ENCODE measurements at places on chromosomes 3 and 15.

DNA sequence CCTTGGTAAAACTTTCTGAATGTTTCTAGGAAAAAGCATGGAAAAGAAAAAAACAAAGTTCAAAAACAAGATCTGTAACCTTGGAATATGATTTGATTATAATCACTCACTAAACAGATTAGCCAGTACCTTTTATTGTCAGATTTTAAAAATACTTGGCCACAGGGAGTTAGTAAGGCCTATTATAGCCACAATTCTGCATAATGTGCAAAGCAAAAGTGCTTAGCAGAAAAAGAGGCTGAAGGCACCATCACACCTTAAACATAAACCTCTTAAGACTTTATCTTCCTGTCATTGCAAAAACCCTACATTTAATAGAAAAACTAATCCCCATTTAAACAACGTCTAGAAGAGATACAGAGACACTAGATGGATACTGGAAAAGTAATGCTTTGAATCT, 41.8 kb downstream of the CHSY1 start:
- H3K27me3 ChIP-seq = no peaks in the 10 kb centered on the region
- H3K4me1 ChIP-seq = peaks cover 4% of the 10 kb centered on the region
- no peak for DNase-seq
- H3K36me3 ChIP-seq = peaks cover 3% of the 10 kb centered on the region
- H3K4me3 ChIP-seq = no peak overlapping the region

DNA sequence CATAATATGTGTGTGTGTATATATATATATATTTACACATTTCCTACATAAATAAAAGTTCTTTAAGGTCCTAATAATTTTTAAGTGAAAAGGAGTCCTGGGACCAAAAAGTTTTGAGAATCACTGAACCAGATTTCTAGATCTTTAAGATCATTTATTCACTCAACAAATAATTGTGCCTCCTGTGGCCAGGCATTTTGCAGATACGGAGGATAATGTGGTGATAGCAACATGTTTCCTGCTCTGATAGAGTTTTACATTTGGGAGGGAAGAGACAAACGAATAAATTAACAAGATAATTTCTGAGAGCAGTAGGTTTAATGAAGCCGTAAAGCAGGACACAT, 448 bp upstream of the RNF7 start:
- H3K4me1 ChIP-seq = peaks cover 16% of the 10 kb centered on the region
- H3K4me3 ChIP-seq = no peak overlapping the region
- peak overlapping the region; percentile 84 for H3K27ac ChIP-seq
- H3K36me3 ChIP-seq = no peaks in the 10 kb centered on the region
- no peaks in the 10 kb centered on the region for H3K27me3 ChIP-seq

DNA sequence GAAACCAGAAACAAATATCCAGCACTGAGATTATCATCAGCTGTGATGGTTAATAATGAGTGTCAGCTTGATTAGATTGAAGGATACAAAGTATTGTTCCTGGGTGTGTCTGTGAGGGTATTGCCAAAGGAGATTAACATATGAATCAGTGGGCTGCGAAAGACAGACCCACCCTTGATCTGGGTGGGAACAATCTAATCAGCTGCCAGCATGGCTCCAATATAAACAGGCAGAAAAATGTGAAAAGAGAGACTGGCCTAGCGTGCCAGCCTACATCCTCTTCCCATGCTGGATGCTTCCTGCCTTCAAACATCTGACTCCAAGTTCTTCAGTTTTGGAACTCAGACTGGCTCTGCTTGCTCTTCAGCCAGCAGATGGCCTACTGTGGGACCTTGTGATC, 869.5 kb downstream of the SI start:
- H3K27ac ChIP-seq = no peak overlapping the region
- no peaks in the 10 kb centered on the region for H3K4me1 ChIP-seq
- H3K4me3 ChIP-seq = no peak overlapping the region
- H3K36me3 ChIP-seq = no peaks in the 10 kb centered on the region
- H3K27me3 ChIP-seq = no peaks in the 10 kb centered on the region

DNA sequence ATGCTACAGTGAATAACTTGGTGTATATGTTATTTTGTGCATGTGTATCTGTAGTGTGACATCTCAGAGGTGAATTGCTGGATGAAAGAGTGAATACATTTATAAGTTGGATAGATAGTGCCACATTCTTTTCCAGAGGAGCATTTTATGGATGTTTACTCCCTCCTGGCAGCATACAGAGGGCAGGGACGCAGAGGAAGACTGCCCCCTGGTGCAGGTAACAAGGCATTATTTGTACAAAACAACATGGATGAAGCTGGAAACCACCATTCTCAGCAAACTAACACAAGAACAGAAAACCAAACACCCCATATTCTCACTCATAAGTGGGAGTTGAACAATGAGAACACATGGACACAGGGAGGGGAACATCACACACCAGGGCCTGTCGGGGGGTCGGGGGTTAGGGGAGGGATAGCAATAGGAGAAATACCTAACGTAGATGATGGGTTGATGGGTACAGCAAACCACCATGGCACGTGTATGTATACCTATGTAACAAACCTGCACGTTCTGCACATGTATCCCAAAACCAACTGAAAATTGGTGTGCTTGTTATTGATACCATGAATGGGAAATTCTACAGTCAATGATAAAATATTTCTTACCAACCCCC, 57.9 kb upstream of the CTXND1 start:
- no peaks in the 10 kb centered on the region for H3K4me1 ChIP-seq
- no peak overlapping the region for H3K4me3 ChIP-seq
- H3K27ac ChIP-seq = no peak overlapping the region
- no peak for DNase-seq
- H3K36me3 ChIP-seq = no peaks in the 10 kb centered on the region
- no peaks in the 10 kb centered on the region for H3K27me3 ChIP-seq

- no peaks in the 10 kb centered on the region for H3K36me3 ChIP-seq
- no peak for DNase-seq
- H3K4me3 ChIP-seq = no peak overlapping the region
- no peak overlapping the region for H3K27ac ChIP-seq
- H3K4me1 ChIP-seq = no peaks in the 10 kb centered on the region
- peaks cover 23% of the 10 kb centered on the region for H3K27me3 ChIP-seq
These were observed 17.9 kb downstream of the ACSBG1 start for GRCh38 chr15:78216276-78217104.

DNA sequence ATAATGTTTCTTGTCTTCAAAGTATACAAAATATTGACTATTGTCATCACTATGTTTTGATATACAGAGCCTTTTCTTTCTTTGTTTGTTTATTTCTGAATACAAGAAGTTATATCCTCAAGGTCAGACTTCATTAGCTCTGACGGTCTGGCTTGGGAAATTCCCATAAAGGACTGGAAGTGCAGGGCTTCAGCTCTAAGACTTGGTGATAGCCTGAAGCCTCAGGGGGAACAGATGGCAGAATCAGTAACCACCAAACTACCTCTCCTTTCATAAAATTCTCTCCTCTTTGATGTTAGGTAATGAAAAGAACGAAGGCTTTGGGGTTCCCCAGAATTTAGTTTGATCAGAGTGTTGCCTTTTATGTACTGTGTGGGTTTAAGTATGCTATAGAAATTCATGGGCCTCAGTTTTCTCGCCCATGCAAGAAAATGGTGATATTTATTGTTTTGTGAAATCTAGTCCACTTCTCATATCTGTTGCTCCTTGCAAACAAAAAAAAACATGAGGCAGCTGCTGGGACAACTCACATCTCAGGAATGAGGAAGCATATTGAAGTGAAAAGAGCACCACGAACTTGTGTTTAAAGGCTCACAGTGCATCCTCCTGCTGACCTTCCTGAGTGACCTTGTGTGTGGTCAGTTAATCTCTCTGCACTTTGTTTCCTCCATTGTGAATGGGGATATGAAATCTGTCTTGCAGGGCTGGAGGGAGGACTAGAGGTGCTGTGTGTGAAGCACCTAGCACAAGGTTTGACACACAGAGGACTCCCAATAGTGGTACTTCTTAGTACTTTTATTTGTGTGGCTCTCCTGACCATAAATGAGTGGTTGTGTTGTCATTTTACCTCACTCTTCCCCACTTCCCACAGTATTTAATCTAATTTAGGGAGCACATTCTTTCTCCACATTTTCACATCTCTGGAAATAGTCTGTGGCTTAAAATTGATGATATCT, 569.8 kb upstream of the IL12A start:
- no peak overlapping the region for H3K4me3 ChIP-seq
- H3K27ac ChIP-seq = no peak overlapping the region
- H3K27me3 ChIP-seq = no peaks in the 10 kb centered on the region
- no peak for DNase-seq
- H3K36me3 ChIP-seq = no peaks in the 10 kb centered on the region
- no peaks in the 10 kb centered on the region for H3K4me1 ChIP-seq

DNA sequence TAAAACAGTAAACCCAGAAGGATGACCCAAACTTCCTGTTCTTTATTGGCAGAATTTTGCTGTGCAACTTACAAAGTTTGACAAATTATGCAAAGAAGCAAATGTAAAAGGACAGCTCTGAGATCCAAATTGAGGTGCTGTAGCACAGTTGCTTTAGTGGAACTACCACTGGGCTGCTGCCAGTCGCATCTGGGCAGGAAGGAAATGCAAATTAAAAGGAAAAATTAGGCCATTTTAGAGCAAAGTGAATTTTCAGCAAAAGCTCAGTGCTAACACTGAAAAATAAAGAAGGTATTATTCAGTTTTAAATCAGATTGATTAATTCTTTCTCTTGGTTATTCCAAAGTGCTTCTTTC, 104.5 kb downstream of the ZMAT3 start:
- no peaks in the 10 kb centered on the region for H3K27me3 ChIP-seq
- H3K4me3 ChIP-seq = no peak overlapping the region
- no peaks in the 10 kb centered on the region for H3K36me3 ChIP-seq
- peaks cover 2% of the 10 kb centered on the region for H3K4me1 ChIP-seq
- H3K27ac ChIP-seq = no peak overlapping the region

DNA sequence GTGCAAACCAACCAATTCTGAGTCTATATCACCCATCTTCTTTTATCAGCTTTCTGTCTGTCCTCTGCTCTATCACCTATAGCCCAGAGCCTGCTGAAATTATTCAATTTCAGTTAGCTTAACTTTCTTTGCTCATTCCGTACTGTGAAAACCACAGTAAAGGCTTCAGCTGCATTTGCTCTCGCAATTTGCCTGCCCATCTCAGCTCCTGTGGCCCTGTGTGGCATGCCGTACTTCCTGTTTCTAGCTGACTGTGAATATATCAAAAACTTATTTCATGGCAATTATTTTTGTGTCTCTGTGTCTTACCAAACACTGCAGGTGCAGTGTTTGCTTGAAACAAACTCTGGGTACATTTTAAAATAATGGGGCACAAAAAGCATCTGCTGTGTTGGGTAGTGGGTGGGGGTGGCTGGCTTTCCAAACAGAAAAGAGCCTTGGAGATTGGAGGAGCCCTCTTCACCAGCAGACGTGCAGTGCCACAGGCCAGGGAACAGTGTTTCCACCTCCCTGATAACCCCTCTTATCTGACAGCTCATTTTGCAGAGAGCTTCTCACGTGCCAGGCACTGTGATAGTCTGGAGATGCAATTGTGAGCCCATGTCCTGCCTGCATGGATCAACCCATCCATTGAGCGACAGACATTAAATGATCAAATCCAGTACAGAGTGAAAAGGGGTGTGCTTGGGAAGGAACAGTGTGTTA, 45.2 kb downstream of the GASK1A start:
- H3K4me3 ChIP-seq = peak overlapping the region; percentile 8
- peaks cover 64% of the 10 kb centered on the region for H3K4me1 ChIP-seq
- DNase-seq = peak; percentile 71
- H3K27me3 ChIP-seq = no peaks in the 10 kb centered on the region
- peak overlapping the region; percentile 63 for H3K27ac ChIP-seq
- no peaks in the 10 kb centered on the region for H3K36me3 ChIP-seq

- DNase-seq = peak; percentile 76
- H3K27me3 ChIP-seq = peaks cover 18% of the 10 kb centered on the region
- peaks cover 32% of the 10 kb centered on the region for H3K4me1 ChIP-seq
- no peak overlapping the region for H3K27ac ChIP-seq
- H3K36me3 ChIP-seq = no peaks in the 10 kb centered on the region
These were observed 3.0 kb upstream of the ISLR2 start for GRCh38 chr15:74127255-74127953.

- DNase-seq = peak; percentile 64
- H3K27me3 ChIP-seq = peaks cover 53% of the 10 kb centered on the region
- H3K4me1 ChIP-seq = peaks cover 6% of the 10 kb centered on the region
These were observed 8.5 kb downstream of the SHOX2 start for GRCh38 chr3:158097593-158098308.

- no peaks in the 10 kb centered on the region for H3K27me3 ChIP-seq
- no peak overlapping the region for H3K4me3 ChIP-seq
- H3K27ac ChIP-seq = no peak overlapping the region
- DNase-seq = no peak
These were observed 29.8 kb upstream of the PLXNA1 start for GRCh38 chr3:126952983-126953660.

All from T-cell (primary cell).